ENCODE measurements at places on chromosomes 5 and 9.

- DNase-seq: no peak
These were observed 3.6 kb downstream of the FOXI1 start for GRCh38 chr5:170109059-170110031.

DNA sequence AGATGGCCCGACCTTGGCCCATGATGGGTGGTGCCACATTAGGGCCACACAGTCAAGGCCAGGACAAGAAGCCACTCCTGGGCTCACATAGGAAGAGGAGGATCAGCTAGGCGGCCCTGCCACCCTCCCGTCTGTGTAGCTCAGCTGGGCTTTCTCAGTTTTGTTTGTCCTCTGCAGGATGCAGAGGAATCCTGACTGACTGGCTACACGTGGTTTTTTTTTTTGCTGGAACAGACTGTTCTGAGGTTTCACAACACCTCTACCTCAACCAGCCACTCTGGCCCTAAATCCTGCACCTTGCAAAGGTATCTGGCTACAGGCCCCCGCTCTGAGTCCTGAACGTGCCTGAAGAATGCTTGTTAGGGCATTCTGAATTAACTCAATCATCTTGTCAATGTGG is 88.3 kb upstream of the MSX2 start:
- no peak for DNase-seq

GRCh38 chr9:95508242-95508967 is 8.4 kb downstream of the PTCH1 start:
- no peak for DNase-seq

DNA sequence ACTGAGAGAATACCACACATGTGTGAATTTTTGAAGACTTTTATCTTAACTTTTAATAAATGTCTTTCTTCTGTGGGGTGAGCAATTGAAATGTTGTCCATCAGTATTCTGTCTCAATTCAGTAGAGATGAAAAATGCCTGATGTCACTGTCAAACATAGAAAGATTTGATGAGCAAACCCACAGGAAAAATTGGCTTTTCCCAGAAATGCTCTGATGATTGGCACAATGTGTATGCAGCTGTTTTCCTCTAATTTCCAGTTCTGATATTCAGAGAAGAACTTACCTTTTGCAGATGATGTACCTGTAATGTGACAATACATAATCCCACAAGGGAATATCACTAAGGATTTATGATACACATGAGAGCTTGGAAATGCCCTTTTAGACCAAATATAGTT is 340.0 kb downstream of the PTPRD start:
- no peak for DNase-seq

- no peak for DNase-seq
These were observed 148.9 kb downstream of the RXRA start for GRCh38 chr9:134475011-134475790.

GRCh38 chr5:172504701-172505402 is 50.5 kb upstream of the SH3PXD2B start:
- no peak for DNase-seq

- DNase-seq: no peak
These were observed 22.3 kb downstream of the PDE8B start for GRCh38 chr5:77232574-77233358.

DNA sequence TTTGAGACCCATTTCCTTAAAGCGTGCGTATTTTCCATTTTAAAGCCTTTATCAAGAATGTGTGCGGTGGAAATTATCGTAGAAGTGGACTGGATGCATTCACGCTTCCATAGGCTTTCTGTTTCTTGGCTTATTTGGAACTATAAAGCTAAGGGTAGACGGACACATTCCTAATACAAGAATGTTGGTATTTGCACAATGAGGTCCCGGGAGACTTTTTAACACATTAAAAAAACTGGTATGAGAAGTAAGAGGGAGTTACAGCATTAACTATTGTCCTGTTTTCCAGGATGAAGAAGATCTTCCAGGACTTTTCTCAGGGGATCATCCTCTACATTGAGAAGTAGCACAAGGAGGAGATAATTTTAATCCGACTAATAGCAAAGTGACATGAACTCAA is 653.0 kb downstream of the MTRR start:
- DNase-seq: no peak

DNA sequence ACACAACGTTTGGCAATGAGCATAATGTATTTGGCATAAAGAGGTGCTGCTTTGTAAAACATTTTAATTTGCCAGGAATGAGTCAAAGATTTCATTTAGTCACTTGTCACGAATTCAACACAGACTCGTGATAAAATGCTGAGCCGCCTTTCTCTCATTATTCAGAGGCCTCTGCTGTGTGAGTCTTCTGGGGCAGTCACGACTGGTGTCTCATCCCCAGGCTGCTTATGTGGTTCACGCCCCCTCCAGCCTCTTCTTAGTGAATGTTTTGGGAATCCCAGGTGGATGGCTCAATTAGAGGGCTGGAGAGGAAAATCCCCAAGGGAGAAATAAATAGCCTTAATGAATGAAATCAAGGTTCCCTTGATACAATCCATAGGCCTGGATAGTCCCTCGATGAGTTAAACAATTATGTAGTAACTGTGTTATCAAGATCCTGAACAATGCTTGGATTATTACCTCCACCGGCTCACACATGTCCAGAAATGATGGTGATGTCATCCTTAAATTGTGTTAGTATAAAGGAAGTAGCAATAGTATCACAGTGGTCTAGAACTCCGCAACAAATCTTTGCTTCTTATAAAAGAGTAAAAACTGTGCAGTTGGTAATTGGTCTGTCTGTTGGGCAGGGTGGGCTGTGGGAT is 192.1 kb upstream of the ADAMTS16 start:
- DNase-seq: no peak

GRCh38 chr5:176879663-176880361 is 19.3 kb downstream of the HK3 start:
- DNase-seq: no peak

- DNase-seq: no peak
These were observed 17.4 kb upstream of the CTSL start for GRCh38 chr9:87708546-87708945.

- no peak for DNase-seq
These were observed 200.4 kb upstream of the SLC24A2 start for GRCh38 chr9:19989213-19989612.

DNA sequence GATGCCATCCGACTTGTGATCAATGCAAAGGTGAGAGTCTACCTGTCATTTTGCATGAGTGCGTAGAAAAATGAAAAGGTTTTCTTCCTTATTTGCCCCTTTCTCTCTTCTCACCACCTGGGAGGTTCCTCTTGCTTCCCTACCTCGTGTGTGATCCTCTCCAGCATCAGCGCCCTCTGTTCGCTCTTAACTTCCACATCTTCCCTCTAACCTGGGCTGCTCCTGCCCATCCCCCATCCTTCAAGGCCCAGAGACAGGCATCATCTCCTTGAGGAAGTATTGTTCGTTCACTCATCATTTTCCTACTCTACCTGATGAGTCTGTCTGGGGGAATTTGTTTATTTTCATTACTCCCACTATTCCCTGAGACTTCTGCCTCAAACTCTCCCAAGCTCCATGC is 55.8 kb downstream of the RFK start:
- DNase-seq: no peak

GRCh38 chr5:130400091-130400490 is 495.8 kb downstream of the CHSY3 start:
- DNase-seq: no peak

GRCh38 chr5:58133631-58134296 is 326.1 kb downstream of the PLK2 start:
- no peak for DNase-seq

DNA sequence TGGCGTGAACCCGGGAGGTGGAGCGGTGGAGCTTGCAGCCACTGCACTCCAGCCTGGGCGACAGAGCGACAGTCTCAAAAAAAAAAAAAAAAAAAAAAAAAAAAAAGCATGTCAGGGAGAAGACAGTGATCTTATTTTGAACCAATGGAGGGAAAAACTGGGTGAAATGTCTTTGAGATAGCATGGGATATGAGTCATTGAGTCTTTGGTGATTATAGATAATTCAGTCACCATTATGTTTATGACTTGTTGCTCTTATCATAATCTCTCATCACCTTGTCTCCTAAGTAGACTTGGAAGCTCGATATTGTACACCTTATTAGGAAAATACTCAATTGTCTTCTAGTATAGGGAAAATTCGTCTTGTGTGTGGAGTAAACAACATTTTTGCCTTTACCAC is 55.1 kb upstream of the KDM4C start:
- no peak for DNase-seq

DNA sequence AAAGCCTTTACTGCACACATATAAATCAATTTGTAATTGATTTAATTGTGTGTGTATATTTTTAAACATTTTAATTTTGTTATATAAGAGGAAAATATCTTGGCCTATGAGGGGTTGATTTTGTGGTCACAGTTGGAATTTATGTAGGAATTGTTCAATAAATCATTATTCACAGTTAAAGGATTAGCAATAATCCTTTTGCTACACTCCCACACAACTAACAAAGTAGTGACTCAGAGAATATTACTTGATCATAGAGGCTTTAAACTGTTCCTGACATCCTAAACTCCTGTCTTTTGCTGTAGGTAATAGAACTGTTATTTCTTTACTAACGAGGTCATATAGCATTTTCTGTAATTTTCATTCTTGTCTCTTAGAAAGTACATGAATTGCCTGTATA is 95.5 kb downstream of the ZCCHC7 start:
- no peak for DNase-seq

DNA sequence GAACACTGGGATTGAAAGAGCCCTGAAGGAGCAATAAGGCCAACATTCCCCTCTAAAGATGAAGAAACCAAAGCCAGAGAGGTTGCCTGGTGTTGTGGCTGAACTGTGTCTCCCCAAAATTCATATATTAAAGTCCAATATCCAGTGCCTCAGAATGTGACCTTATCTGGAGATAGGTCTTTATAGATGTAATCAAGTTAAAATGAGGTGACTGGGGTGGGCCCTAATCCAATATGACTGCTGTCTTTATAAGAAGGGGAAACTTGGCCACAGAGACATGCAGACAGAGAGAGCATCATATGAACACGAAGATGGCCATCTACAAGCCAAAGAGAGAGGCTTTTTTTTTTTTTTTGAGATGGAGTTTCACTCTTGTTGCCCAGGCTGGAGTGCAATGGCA is 66.9 kb upstream of the PLPP1 start:
- no peak for DNase-seq

DNA sequence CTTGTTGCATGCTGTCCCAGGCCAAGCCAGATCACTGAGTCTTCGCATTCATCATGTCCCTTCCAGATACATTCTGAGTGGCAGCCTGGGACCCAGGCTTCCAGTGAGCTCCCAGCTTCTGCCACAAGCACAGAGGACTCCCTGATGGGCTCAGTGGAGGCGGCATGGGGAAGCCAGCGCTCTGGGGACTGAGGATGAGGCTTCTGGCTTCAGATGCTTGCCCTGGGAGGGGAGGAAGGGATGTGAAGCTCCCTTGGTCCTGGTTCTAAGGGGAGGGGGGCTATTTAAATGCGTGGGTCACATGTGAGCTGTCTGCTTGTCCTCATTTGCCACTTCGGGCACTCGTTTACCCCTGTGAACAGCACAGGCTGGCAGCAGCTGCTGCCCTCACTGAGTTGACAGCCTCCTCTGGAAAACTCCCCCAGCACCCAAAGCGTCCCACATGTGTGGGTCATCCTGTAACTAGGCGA is 174.0 kb downstream of the NR3C1 start:
- no peak for DNase-seq

DNA sequence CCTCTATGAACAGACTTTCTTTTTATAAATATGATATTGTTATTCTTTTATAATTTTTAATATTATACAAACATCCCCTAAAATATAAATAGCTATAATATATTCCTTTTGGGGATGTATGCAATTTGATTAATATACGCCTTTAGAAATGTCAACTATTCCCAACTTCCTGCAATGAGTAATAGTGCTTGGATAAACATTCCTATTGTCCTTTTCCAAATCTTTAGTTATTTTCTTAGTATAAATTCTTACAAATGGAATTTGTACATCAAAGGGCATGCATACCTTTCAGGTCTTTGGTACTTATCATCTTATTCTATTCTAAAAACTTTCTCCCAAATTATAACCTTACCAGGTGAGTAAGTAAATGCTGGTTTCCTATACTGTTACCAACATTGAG is 6.2 kb downstream of the NLN start:
- no peak for DNase-seq

GRCh38 chr5:153752890-153753289 is 262.4 kb downstream of the GRIA1 start:
- no peak for DNase-seq

- DNase-seq: no peak
These were observed 72.3 kb downstream of the SLCO4C1 start for GRCh38 chr5:102223542-102224477.

DNA sequence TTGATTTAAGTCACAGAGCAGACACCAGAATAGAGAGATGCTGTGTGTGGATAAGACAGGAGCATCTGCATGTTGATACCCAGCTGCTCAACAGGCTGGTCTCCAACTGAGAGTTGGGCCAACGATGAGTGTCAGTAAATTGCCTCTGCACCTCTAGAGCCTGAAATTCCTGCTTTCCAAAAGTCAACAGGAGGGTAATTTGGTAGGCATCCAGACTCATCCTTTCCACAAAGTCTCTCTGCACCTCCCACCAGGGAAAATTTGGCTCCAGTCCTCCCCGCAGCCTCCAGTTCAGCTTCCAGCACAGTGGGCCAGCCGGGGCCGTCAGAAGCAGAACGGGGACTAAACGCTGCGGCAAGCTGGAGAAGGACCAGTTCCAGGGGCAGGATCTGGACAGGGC is 136.9 kb downstream of the RFK start:
- no peak for DNase-seq

GRCh38 chr9:115036691-115037090 is 81.3 kb downstream of the TNC start:
- peak; percentile 4 for DNase-seq

- no peak for DNase-seq
These were observed 186.0 kb upstream of the ADRA1B start for GRCh38 chr5:159730285-159730684.

GRCh38 chr5:98470747-98471146 is 302.7 kb upstream of the RGMB start:
- no peak for DNase-seq

DNA sequence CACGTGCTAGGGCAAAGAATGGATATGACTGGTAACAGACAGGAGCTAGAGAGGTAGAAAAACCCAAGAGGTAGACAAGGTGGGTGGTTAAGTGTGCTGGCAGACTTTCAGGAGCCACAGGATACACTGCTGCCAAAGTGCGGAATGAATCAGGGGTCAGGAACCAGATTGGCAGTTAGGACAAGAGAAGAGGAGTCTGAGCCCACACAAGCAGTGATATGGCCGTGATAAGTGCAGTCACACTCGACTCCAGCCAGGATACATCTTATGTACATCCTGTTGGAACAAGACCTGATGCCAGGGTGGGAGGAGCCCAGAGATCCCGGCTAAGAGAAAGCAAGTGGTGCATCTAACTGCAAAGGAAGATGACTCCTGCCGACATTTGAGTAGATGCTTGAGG is 10.0 kb downstream of the SLIT3 start:
- DNase-seq: no peak

- no peak for DNase-seq
These were observed 51.3 kb downstream of the TGFBI start for GRCh38 chr5:136080113-136080482.
